ENCODE measurements at places on chromosomes 1 and 21.

DNA sequence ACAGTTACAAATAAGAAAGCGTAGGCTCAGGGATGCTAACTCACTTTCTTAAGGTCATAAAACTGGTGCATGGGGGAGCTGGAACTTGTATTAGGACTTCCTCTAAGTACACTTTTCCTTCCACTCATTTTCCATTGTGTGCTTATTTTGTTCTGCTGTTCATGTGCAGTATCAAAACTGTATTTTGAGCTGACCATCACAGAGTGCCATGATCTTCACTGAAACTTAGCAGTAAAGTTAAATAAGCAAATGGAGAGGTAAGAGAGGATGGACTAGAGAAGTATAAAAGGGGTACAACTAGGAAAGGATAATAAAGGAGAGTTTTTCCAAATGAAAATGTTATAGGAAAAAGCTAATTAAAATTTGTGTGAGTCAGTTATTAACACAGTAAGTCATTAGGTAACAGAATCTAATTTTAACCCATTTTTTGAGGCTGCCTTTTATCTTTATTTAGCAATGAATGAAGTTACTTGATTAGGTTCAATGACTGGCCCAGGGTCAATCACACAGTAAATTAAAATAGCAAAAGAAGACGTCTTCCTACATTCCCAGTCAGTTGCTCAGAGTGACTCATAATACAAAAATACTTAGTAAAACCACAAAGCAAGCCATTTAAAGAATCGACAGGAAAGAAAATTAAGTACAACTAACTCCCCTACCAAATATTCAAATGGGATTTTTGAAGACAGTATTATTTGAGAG is 165.8 kb upstream of the C1orf105 start:
- peak; percentile 92 for DNase-seq

DNA sequence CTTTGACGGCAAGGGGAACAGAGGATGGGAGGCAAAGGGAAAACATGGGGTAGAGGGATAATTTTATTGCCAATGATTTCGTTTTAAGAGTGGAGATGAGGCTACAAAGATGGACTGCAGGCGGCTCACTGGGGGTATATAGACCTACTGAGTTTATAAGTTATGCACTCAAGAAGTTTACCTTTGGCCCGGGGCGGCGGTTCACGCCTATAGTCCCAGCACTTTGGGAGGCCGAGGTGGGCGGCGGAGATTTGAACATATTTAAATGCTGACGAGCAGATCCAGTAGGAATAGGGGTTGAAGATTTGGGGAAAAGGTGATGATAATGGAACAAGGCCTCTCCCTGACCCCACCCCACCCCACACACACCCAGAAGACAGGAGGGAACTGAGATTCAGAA is 8.1 kb upstream of the SLAMF9 start:
- DNase-seq: no peak

GRCh38 chr1:67723620-67724019 is 38.6 kb downstream of the GADD45A start:
- DNase-seq: peak; percentile 81

DNA sequence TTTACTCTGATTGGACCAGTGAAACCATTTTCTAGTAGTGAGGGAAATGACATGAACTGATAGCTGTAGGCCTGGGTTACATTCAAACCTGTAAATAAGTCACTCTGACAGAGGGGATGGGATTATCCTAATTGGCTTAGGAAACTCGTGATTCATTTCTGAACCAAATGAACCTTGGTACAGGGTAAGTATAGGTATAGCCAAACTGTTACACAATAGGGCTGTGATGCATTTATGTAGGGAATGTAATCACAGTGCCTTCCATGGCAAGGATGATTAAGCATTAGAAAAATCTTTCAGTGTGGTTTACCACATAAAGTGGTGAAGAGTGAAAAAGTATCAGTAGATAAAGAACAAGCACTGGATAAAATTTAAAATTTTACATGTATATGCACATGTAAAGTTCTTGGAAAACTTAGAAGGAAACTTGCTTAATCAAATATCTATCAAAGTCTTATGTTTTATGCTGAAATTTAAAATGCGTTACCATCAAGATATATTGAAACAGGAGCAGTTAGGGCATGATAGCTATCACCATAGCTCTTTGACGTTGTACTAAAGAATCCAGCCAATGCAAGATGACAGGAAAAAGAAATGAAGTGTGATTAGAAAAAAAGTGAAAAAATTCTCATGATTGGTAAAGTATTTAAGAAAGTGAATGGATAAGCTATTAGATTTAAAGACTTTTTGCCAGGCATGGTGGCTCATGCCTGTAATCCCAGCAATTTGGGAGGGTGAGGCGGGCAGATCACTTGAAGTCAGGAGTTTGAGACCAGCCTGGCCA is 63.0 kb downstream of the RABGAP1L start:
- peak; percentile 33 for DNase-seq

- no peak for DNase-seq
These were observed 148.6 kb downstream of the TIAM1 start for GRCh38 chr21:31195334-31196015.
